ENCODE measurements at places on chromosomes 16 and 17.
A peak's percentile ranks its signal among the peaks of the same experiment; 100 is the strongest.

GRCh38 chr16:46789499-46790414 lies 41.2 kb downstream of the C16orf87 start:
- peak; percentile 50 for DNase-seq

DNA sequence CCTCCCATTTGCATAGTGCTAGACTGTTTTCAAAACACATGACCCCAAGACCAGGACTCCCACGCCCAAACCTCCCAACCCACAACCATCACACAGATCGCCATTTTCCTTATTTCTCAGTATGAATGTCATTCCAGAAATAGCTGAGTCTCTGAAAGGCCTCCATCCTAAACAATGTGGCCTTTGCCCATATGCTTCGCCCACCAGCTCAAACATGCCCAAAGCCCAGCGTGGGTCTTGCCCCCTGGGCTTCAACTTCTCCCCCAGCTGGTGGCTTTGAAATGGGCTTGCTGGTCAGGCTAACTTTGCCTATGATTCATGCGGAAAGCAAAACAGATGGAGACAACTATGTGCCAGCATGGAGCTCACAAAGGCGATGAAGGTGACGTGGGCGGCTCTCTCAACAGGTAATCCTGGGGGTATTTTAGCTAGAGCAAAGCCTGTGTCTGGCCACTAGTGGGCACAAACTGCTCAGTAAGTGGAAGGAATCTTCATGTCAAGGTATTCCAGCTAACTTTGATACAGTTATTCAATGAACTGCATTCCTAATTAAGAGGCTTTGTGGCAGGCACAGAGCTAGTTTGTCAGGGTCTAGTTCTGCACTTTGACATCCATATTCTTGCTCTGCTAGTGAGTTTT lies 17.1 kb downstream of the PMP22 start:
- DNase-seq: no peak

- DNase-seq: no peak
These were observed 224.9 kb downstream of the CA10 start for GRCh38 chr17:51933647-51934046.

DNA sequence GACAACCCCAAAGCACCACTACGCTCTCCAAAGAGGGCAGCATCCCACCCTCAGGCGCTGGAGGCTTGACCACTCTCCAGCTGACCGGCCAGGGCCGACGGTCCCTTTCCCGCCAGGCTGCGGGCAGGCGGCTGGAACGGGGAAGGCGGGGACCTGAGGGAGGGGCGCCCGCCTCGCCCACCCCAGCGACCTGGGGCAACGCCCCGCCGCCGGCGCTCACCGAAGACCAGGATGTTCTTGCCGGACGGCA lies 431 bp downstream of the DYNC1LI2 start:
- no peak for DNase-seq

GRCh38 chr17:68957944-68958343 lies 2.8 kb upstream of the ABCA8 start:
- no peak for DNase-seq

GRCh38 chr16:67269766-67270165 lies 9.6 kb upstream of the PLEKHG4 start:
- no peak for DNase-seq

DNA sequence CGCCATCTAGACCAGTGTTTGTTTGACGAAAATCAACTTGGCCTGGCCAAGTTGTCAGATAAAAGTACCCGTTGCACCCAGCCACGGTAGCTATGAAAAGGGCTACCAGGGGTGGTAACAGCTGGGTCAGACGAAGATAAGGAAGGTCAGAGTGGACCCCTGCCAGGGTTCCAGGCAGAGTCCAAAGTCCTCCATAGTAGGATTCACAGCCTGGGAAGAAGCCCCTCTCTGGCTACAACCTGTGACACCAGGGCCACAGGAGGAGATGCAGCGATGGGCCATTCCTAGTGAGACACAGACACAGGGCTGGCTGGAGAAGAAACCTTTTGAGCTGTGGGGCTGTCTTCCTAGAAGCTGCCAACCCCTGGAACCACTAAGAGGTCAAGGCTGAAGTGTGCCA lies 39.3 kb downstream of the MEAK7 start:
- no peak for DNase-seq

- DNase-seq: no peak
These were observed 22.5 kb downstream of the HMOX2 start for GRCh38 chr16:4498546-4499195.

GRCh38 chr16:84714028-84714427 lies 14.2 kb downstream of the USP10 start:
- DNase-seq: no peak

- no peak for DNase-seq
These were observed 510.2 kb downstream of the WWOX start for GRCh38 chr16:78609402-78610274.

DNA sequence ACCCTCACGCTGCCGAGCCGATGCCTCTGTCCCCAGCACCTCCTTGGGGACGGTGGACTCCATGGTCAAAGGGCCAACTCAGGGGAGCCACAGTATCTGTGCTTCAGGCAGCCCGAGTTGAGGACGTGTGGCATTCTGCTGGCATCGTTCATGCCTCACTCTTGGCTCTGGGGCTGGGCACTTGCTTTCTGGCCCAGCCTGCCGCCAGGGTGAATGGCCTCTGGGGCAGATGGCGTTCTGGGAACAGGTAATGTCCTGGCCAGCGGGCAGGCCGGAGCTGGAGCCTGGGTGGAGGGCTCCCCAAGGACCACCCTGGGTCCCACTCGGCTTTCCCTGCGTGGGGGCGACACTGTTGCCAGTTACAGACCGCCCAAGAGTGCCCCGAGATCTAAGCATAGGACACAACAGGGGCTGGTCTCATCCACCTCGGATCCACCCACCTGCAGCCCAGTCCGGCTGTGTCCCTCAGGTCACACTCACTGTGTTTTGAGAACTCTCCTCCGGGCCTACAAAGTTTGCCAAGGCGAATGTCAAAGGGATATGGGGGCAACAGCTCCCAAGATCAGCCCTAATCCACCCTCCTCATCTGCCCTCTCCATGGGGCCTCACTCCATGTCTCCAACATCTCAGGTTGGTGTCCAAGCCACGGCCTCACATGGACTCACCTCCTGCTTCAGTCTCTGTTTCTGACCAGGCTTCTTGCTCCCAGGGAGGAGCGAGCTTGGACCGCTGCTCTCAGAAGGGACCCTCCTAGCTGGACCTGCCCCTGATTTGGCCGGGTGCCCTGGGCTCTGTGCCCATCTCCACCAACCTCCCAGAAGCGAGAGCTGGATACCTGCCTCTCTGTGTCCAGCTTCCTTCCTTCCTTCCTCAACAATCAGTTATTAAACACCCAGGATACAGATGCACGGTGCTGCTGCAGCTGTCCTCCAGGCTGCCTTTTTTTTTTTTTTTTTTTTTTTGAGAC lies 60.8 kb downstream of the TMEM235 start:
- no peak for DNase-seq

DNA sequence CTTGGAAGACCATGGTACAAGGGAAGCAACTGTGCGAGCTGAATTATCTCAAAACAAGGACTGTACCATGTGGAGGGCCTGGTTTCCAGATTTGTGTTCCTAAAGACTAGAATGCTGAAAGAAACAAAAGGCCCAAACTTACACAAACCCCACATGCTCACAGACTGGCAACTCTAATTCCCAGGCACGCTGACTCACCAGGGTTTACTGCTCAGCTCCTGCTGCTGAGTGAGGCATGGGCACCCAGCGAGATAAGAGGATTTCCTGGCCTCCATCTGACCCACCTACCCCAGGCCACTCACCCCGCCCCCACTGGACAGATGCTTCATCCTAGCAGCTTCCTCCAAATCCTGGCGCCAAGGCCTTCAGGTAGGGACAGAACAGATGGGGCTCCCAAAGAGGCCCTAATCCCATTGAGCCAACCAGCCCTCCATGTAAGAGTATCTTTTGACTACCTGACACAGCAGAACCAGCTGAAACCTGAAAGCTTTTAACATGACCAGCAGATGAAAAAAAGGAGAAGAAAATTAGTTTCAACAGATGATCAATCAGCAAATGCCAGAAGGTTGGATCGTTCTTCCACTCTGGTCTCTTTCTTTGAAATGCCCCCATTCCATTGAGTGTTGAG lies 33.9 kb downstream of the DCUN1D3 start:
- DNase-seq: no peak

DNA sequence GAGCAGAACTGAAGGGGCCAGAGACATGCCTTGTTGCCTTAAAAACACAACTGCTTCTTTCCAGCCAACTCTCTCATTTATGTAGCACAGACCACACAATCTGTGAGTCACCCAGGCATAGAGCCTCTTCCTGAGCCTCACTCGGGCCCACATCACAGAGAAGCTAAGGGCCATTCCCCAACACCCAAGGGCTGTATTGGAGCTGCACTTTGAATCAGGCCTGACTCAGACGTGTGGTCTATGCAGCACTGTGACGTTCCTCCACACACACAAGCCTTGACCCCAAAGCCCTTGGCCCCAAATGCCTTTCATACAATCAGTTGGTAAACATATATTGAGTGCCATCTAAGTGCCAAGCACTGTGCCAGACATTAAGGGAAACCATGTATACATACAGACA lies 308.9 kb upstream of the DYNLRB2 start:
- DNase-seq: no peak

- no peak for DNase-seq
These were observed 16.2 kb downstream of the CIAPIN1 start for GRCh38 chr16:57430955-57431354.

- DNase-seq: no peak
These were observed 190.2 kb upstream of the TNRC6C start for GRCh38 chr17:77768248-77768852.

DNA sequence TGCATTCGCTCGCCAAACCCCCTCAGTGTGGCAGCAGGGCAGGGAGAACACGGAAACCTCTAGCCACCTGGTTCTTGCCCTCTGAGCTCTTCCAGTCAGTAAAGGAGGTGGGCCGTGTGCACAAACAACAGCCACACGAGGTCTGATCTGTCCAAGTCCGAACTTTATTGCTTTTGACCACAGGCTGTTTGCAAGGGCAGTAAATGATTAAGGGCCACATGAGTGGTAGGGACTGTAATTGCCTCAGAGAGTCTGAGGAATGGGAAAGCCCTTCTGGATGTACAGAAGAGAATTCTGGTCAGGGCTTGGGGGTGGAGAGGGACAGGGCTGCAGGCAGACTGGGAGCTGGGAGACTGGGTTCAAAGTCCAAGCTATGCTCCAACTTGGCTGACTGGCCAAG lies 75.7 kb upstream of the LHX1 start:
- DNase-seq: no peak

GRCh38 chr16:89864527-89864820 lies 8.9 kb upstream of the TCF25 start:
- DNase-seq: no peak

GRCh38 chr17:41588126-41588810 lies 1.6 kb upstream of the KRT14 start:
- DNase-seq: no peak

DNA sequence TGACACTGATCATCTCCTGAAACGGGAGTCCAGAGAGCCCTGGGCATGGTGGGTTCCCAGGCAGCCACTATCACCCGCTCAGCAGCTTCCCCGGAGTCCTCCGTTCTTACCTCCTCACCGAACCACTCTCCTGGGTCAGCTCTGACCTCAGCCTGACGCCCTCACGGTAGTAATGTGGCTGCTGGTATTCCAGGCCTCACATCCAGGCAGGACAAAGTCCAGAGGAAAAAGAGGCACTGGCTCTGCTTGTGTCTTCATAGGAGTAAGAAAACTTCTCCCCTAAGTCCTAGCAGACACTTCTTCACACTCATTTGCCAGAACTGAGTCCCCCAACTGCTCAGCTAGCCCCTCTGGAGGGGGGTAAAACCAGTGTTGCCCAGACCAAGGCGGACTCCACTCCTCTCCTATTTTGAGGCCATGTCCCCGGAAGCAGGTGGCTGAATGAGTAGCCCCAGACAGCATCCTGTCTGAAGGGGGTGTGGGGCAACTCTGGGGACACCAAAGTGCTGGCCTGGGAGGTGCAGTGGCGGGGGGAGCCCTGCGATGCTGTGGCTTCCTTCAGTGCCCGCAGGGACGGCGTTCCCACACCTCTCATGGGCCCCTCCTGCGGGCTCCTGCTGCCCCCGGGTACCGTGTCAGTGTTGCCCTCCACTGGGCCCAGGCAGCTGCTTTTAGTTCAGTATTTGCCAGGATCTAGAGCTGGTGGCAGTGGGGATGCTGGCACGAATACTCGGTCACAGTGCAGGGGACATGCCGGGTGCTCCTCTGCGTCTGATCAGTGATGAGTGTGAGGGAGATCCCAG lies 5.4 kb downstream of the FSCN2 start:
- no peak for DNase-seq

DNA sequence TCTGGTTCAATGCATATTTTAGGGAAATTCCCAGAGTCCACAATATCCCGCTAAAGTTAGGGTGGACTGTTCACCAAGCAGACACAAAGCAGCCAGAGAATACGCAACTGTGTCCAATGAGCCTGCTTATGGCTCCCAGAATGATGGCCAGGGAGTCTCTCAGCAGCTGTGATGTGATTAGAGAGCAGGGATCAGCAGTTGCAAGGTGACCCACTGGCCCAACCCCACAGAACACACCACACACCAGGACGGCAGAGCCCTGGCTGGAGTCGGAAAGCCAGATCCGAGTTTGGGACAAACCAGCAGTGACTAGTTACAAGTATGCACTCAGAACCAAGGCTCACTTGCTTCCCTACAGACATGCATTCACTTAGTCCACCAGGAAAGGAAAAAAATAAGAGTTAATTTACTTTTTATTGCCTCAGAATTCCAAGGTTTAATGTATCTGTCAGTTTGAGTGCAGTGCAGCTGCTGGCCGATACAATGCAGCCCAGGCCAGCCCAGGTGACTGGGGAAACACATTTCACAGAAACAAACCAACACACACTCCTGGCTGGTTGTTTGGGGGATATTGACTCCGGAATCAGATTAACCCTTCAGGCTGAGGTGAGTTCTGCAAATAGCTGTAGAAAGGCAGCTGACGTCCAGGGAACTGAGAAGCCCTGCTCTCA lies 121.7 kb downstream of the HIC1 start:
- DNase-seq: no peak

DNA sequence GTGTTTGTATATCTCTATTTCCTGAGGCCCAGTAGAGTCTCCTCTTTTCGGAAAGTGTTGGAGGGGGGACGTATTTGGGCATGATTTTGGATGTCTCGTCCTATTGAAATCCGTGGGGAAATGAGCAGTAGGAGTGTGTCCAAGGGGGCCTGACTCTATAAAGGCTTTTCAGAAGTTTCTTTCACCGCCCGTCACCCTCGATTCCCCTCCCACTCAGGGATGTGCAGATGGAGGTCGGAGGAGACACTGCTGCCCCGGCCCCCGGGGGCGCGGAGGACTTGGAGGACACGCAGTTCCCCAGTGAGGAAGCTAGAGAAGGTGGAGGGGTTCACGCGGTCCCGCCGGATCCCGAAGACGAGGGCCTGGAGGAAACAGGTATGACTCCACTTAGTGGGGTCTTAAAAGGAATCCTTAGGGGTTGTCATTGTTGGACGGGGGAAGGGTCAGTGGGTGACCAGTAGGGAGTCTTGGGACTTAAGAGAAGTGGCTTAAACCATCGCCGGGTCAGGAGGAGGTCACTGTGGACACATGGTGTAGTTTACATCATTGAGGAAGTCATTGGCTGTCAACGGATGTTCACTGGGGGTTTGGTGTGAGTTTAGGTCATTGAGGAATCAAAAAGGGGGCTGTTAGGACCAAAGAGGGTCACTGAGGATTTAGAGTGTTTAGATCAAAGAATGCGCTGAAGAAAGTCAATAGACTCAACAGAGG lies 424 bp downstream of the MON1B start:
- no peak for DNase-seq

Measured in thymus (tissue), 14 donors.